ENCODE measurements at places on chromosomes 4 and X.

DNA sequence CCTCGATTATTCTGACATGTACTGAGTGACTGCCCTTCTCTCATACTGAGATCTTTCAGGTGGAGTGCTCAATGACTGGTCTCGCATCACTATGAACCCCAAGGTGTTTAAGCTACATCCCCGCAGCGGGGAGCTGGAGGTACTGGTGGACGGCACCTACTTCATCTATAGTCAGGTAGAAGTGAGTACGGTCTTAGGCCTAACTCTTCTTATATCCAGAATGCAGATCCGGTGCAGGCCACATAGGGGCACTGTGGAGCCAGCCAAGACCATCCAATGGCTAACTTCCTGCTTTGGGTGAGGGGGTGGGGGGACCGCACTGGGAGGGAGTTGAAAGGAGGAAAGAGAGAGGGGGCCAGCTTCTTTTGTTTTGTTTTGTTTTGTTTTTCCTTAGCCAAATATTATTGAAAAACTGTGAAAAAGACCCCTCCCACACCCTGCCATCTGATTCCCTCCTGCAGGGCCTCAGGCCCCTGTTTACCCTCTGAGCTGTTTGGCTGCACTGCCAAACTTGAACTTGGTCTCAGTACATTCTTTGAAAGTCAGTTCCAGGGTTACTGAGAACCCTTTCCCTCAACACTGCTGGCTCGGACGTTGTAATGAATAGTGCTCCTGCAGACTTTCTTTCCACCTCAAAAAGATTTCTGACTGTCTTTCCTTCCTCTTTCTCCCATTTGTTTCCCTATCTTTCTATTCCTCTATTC lies 16.2 kb downstream of the AWAT2 start:
- DNase-seq, result peak; percentile 9

GRCh38 chr4:147707892-147708672 lies 23.8 kb upstream of the ARHGAP10 start:
- peak; percentile 25 for DNase-seq

DNA sequence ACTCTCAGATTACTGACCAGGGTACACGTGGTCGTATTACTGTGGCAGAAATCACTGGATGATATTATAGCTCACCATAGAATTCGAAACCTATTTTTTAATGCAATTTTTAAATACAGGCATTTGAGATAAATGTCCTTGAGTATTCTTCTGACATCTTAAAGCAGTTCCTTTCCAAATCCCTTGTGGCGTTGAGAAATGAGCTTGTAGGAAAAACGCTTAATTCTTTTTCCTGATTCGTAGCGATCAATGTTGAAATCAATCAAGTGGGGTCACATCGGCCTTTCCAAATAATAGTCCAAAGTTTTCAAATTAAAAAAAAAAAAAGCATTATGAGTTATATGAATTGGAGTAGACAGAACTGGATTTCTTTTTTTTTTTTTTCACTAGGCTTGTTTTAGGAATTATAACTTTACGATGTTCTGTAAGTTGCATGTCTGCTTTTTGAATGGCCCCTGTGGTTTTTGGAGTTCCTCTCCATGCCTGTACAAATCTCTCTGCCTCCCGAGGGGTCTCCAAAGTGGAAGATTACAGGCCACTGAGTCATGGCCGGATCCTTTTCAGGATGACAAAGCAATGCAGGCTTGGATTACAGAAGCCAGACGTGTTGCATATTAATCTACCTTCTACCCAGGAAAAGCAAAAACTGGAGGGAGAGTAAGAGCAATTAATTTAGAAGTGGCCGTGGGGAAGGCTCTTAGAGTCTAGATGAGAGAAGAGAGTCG lies 226.1 kb downstream of the SHOX start:
- no peak for DNase-seq

GRCh38 chr4:122827879-122828601 lies 1.4 kb downstream of the FGF2 start:
- DNase-seq, result peak; percentile 34

GRCh38 chr4:152356428-152357034 lies 179.4 kb downstream of the FBXW7 start:
- DNase-seq, result no peak

DNA sequence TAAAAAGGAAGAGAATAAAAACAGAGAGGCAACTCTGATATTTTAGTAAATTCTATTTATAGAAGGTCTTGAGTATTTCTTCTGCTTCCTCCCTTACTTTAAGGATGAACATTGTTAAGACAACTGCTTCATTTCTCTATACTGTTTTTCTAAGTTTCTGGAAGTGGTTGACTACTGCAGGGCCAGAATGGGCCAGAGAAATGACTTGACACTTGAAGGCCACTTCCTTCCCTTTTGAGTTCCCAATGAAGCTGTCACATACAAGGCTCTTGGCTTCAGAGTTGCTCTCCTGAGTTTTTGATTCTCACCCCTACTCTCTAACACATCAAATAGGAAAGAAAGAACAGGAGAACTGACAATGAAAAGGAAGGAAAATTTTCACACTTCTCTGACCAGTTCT lies 37.6 kb downstream of the PKD2 start:
- no peak for DNase-seq

- DNase-seq, result no peak
Measured at GRCh38 chrX:9729171-9729885, 36.3 kb downstream of the GPR143 start.

GRCh38 chr4:5796976-5797375 lies 86.0 kb downstream of the EVC start:
- no peak for DNase-seq

- no peak for DNase-seq
Measured at GRCh38 chr4:144799486-144799885, 153.5 kb downstream of the HHIP start.

GRCh38 chrX:105552395-105552794 lies 269.9 kb upstream of the NRK start:
- no peak for DNase-seq

- no peak for DNase-seq
Measured at GRCh38 chrX:111180750-111181240, 84.8 kb downstream of the PAK3 start.

- no peak for DNase-seq
Measured at GRCh38 chrX:47500554-47500953, 17.5 kb upstream of the ZNF41 start.

DNA sequence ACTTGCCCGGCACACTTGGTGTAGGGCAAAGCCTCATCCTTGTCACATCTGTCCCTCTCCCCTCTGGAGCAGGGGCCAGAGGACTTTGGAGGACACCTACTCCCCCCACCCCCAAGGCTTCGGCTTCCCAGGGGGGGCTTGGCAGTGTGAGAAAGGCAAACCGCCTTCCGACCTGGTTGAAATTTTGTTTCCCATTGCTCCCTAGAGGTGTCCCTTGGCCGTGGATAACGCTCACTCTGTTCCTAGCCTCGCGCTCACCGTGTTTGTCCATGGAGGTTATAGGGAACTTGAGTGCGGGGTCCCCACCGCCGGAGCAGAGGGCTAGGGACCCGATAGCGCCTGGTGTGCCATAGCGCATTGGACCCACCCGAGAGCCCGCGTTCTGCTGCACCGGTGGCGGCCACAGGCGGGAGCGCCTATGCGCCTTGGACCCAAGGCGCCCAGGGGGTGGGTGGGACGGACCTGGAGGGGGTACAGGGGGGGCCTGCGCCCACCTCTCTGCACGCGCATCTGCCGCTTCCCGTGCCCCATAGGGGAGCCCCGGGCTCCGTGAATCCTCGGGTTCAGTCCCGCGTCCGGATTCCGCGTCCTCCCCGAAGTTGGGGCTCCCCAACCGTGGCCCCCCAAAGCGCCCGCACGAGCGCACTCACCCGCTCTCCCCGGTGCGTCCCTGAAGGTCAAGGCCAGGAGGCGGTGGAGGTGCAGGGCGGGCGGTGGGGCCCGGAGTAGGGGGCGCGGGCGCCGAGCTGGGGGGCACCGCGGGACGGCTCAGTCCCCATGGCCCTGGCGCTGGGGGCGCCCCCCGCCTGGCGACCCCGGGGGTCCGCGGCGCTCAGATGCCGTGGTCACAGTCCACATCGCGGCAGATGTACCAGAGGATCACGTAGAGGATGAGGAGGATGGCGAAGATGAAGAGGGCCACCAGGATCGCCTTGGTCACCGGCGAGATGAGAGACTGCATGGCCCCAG lies 82.7 kb upstream of the DHRSX start:
- DNase-seq, result no peak

DNA sequence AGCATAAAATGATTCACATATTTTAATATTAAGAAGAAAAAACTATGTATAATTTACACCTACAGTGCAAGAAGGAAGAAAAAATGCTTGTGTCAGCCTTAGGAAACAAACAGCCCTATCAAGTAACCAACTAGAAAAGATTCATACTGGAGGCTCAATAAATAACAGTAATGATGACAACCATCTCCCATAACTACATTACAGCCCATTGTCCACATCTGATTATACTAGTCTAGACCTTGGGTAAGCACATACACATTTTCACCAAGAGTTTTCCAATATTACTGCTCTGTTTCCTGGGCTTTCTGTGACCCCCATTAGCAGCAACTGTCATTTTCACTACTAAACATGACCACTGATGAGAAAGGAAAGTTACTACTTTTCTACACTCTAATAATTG lies 169.7 kb downstream of the MAB21L2 start:
- no peak for DNase-seq

- DNase-seq, result no peak
Measured at GRCh38 chr4:7332216-7333023, 102.3 kb downstream of the PSAPL1 start.

DNA sequence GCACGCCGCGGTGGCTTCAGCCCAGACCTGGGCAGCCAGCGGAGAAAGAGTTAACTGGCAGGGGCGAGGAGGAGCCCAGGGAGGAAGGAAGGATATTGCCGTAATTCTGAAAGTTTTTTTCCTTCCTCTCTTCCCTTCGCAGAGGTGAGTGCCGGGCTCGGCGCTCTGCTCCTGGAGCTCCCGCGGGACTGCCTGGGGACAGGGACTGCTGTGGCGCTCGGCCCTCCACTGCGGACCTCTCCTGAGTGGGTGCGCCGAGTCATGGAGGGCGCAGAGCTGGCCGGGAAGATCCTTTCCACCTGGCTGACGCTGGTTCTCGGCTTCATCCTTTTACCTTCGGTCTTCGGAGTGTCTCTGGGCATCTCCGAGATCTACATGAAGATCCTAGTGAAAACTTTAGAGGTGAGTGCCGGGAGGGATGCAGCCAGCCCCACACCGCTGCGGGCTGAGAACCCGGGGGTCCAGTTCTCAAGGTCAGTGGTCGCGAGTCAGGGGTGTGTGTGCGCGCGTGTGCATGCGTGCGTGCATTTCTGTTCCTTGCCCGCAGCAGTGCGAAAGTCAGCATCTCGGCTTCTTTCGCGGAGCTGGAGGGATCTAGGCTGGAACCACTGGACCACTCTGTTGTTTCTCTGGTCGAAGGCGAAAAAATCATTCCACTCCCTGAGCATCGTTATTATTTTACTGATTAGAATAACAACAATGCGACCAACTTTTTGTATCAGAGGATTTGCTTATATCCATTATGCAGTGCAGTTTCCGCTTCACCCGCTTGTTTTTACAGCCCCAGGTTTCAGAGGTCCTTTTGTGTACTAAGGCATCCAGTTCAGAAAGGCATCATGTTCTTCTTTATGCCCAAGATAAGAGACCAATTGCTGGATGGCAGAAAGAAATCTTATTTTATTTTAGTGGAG lies 709 bp downstream of the GPAT3 start:
- DNase-seq, result peak; percentile 4

DNA sequence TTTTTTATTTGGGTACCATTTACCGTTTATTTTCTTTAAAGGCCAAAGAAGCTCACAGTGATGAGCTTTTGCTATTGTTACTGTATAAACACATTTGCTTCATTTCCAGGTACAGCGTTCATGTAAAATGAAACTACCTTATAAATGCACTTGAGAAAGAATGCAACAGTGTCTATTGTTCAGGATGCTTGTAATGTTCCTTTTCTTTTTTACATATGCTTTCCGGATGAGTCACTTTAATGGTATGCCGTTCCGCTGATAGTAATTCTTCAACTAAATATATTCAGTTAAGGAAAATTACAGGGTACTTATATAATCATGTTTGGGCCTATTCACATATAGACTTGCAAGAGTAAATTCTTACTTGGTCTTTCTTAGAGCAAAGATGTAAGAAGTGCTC lies 354.9 kb downstream of the RPA4 start:
- no peak for DNase-seq

DNA sequence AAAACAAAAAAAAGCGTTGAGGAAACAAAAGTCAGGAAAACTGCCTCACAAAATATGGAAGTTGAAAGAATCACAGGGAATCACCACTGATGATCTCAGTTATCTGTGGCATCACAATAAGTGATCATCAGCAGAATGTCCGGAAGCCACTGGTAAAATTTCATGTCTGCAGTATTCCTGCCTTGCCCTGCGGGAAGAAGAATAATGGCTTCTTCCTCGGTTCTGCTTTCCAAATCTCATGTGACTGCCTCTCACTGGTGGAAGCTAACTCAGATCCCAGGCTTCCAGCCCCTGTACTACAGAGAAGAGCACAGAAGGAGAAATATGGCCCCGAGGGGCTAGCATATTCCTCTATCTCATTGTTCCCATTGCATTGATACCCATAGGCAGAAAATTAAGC lies 12.7 kb upstream of the ZNF330 start:
- no peak for DNase-seq

GRCh38 chrX:9196961-9197640 lies 163.2 kb upstream of the FAM9B start:
- no peak for DNase-seq

DNA sequence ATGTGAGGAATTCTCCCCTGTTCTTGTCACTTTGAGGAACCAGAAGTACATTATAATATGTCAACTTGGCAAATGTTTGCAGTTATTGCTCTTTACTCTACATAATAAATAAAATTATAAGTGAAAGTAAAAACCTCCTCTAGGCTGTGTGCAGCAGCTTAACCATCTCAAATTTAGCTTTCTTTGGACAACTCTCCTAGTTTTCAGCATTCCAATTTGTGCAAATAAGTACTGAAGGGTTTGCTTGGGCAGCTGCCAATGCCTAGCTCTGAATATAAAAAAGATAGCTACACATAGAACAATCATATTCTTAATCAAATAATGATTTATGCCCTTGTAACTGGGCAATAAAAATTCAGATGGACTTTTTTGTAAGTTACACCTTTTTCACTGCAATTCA lies 82.5 kb downstream of the GASK1B start:
- no peak for DNase-seq
